ENCODE measurements at places on chromosomes 16 and 17.
A peak's percentile ranks its signal among the peaks of the same experiment; 100 is the strongest.

DNA sequence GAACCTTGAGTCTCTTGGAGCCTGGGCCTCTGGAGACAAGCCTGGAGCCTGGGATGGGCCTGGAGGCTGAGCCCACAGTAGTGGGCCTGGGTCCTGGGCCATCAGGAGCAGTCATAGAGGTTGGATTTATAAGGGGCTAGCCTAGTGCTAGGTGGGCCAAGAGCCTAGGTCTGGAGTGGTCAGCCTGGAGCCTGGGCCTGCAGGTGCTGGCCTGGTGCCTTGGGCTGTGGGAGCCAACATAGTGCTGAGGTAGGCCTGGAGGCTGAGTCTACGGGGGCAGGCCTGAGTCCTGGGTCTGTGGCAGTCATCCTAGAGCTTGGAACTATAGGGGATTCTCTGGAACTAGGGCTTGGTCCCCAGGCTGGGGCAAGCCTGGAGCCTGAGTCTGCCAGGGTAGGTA lies 414.1 kb downstream of the XYLT1 start:
- no peak for DNase-seq

DNA sequence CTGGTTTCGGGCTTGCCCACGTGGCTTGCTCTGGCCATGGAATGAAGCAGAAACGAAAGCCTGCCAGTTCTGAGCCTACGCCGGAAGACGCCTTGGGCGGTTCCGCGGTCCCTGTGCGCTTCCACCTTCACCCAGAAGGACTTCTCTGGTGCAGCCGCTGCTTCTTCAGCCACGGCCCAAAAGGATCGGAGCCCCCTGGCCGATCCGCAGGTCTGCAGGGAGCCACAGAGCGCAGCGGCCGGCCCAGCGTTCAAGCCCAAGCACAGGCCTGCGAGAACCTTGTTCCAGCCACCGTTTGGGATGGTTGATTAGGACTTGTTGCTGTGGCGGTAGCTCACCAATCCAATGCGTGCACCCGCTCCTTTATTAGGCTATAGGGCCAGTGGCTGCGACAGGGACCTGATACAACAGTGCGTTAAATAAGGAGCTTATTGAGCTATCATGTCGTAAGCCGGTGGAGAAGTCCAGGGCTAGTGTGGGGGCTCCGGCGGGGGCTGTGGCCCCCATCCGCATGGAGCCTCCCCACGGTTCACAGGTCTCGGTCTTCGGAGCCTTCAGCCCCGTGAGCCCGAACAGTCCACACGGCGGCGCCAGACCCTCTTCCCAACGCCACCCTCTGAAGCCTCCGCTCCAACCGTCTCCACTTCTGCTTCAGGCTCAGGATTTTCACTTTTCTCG lies 10.2 kb upstream of the MPP2 start:
- DNase-seq = no peak

- no peak for DNase-seq
Measured at GRCh38 chr16:3641801-3642396, 12.6 kb upstream of the DNASE1 start.

GRCh38 chr17:61175298-61176142 lies 224.1 kb upstream of the TBX2 start:
- no peak for DNase-seq

DNA sequence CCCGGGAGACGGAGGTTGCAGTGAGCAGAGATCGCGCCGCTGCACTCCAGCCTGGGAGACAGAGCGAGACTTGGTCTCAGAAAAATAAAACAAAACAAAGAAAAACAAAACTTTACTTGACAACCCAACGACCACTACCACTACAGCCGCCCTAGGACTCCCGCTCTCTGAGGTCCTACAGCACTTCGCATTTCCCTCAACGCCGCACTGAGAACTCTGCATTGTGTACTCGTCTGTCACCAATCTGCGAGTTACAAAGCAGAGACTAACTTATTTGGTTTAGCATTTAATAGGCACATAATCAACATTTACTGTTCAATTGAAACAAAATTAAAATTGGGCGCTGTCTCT lies 479 bp upstream of the ZNF207 start:
- no peak for DNase-seq

DNA sequence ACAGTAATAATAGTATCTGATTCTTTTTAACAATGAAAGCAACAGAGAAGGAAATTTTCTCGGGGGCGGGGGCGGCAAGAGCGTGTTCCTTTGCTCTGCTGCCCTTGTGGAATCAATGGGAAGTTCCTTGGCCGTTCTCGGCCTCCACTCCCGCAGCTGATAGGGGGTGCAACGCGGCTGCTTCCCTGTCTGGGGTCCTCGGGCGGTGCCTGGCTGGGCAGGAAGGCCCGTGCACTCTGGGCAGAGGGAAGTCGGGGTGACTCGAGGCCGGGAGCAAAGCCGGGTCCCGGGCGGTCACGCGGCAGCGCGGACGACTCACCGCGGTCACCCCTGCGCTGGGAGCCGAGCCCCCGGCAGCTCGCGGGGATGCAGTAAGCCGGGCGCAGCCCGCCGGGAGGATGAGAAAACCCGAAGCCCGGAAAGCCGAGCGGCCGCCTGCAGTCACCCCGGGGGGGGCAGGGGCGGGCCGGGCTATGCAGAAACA lies 2.5 kb downstream of the TUBB3 start:
- DNase-seq = no peak

- DNase-seq = no peak
Measured at GRCh38 chr17:81082177-81083073, 47.5 kb downstream of the BAIAP2 start.

- DNase-seq = no peak
Measured at GRCh38 chr17:76502341-76503211, 1.4 kb upstream of the RHBDF2 start.

- DNase-seq = no peak
Measured at GRCh38 chr16:61042737-61043136, 993.5 kb downstream of the CDH8 start.

- DNase-seq = no peak
Measured at GRCh38 chr17:1943436-1943831, 81.7 kb downstream of the RTN4RL1 start.

DNA sequence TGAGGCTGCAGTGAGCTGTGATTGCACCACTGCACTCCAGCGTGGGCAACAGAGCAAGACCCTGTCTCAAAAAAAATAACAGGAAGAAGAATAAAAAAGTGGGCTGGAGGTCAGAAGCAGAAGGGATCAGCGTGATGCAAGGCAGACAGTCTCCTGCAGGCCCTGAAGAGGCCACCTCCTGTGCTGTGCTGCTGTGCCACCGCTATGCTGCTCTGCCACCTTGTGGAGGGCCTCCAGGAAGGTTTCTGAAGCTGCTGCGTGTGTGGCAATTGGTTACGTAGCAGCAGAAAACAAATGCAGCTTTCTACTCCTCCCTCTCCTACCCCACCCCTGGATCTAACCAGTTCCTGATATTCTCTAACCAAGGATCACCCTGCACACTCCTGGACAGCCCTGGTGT lies 815.5 kb downstream of the KCNJ18 start:
- DNase-seq = no peak

- DNase-seq = no peak
Measured at GRCh38 chr16:76157629-76158028, 119.6 kb upstream of the CNTNAP4 start.

GRCh38 chr17:46878055-46878454 lies 26.7 kb downstream of the WNT9B start:
- DNase-seq = no peak

DNA sequence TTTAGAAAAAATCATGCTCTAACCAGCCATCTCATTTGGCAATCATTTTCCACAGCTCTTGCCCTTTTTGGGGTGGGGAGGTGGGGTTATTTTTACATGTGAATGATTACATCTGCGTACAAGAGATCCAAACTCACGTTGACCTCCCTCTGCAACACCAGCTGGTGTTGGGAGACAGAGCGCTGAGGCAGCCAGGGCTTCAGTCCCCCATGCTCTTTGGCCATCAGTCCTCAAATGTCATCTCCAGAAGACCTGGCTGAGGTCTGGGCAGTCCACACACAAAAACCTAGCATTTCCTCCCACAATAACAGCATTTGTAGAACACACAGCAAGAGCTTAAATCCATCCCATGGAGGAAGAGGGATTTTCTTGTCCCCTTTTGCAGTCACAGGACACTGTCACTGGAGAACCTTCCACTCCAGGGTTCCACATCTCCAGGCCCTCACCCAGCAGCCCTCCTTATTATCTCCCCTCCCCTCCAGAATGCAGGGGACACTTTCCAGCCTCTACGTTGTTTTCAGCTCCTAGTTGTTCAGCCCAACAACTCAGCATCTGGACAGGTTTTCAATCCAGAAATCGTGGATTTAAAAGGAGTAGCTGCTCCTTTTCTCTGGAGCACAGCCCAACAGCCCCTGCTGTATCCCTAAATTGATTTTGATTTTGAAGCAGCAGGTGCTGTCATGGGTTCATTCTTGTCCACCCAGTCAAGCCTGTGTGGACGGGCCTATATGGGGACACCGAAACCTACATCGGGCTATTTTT lies 21.1 kb downstream of the MEOX1 start:
- DNase-seq = no peak

DNA sequence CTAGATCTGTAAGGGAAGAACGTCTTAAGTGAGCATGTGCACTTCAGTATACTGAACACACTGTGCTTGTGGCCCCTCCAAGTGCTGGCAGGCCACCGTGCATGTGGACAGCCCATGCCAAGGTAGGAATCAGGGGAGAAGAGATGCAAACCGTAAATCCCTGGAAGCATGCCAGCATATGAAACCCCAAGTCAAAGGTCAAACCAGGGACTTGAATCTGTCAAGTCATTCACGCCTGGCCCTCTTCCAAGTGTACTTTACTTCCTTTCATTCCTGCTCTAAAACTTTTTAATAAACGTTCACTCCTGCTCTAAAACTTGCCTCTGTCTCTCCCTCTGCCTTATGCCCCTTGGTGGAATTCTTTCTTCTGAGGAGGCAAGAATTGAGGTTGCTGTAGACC lies 2.8 kb upstream of the ATXN2L start:
- DNase-seq = no peak

DNA sequence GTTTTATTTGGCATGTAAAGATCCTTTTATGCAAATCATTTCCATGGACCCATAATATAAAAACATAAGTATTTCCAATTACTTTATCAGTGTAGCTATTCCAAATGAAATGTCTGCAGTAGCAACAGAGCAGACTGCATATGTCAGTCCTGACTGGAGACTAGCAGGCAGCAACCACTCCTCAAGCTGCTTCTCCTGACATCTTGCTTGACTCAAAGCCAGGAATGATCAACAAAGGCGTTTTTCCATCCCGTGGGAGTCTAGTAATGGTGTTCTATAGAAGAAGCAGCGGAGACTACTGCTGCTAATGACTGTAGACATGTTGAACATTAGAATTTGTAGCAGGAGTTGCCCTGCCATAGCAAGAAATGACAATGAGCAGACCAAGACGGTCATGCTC lies 73.2 kb upstream of the AKTIP start:
- no peak for DNase-seq

DNA sequence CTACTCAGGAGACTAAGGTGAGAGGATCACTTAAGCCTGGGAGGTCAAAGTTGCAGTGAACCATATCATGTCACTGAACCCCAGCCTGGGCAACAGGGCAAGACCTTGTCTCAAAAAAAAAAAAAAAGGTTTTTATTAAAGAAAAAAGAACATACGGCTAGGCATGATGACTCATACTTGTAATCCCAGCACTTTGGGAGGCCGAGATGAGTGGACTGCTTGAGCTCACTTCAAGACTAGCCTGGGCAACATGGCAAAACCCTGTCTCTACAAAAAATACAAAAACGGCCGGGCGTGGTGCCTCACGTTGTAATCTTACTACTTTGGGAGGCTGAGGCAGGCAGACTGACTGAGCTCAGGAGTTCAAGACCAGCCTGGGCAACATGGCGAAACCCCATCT lies 38.4 kb downstream of the RANBP10 start:
- DNase-seq = no peak

DNA sequence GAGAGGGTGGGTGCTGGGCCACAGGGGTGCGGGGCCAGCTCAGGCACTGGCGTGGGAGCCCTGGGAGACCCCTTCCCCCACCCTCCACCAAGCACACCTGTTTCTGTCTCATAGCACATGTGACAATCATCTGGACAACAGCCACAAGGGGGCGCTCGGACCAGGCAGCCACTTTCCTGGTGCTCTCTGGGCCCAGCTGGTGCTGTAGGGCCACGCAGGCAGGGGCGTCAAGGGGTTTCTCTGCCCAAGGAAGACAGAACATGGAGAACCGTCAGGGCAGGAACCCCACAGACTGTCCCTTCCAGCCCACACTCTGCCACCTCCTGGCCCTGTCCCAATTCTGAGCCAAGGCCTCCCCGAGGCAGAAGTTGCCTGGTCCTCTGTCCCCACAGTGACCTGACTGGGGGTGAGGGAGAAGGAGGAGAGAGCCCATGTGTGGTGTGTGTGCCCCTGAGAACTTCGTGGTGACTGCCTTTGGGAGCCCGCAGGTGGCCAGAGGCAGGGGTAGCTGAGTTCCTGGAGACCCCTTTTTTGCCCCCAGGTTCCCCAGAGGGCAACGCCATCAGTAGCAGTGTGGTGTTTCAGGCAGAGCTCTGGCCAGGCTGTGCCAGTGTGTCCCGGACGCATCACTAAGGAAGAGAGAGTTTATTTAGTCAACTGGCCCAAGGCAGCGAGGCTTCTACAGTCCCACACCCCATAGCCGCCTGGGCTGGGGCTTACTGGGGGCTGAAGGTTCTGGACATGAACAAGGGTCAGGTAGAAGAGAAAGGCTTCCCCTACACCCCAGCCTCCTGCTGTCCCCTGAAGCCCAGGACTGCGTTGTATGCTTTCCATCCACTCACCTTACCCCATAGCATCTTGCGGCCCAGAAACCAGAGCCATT lies 3.1 kb upstream of the SETD6 start:
- peak; percentile 21 for DNase-seq

DNA sequence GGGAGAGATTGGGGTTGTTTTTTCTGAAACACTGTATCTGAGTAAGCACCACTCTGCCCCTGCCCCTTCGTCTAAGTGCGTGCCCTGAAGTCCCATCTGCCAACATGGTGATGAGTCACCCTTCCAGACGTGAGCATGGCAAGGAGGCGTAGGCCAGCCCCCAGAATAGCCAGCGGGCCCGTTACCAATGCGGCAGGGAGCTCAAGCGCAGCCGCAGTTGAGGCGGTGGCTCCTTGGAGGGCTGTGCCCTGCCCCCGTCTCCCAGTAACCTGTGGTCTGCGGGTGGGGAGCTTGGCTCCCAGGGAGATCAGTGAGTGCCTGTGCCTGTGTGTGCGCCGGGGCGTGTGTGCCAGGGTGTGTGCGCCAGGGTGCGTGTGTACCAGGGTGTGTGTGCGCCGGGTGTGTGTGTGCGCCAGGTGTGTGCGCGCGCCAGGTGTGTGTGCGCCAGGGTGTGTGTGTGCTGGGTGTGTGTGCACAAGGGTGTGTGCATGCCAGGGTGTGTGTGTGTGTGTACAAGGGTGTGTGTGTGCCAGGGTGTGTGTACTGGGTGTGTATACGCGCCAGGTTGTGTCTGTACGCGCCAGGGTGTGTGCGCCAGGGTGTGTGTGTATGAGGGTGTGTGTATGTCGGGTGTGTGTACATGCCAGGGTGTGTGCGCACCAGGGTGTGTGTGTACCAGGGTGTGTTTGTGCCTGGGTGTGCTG lies 98.6 kb upstream of the CHMP6 start:
- no peak for DNase-seq

DNA sequence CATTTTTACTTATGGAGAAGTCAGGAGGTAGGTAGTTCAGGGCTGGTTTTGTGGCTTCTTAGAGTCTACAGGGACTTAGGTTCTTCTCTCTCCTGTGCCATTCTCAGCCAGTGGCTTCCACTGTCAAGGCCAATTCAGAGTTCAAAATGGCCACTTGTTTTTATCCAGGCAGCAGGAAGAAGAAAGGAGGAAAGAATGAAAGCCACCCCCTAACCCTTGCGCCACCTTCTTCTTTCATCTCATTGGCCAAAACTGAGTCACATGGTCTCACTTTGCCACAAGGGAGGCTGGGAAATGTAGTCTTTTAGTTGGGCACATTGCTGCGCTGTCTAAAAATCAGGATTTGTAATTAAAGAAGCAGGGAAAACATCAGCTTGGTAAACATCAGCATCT lies 60.8 kb upstream of the MED9 start:
- peak; percentile 72 for DNase-seq

Data from NCI-H774 (cell line).